Activated CD4-positive, CD25-positive, alpha-beta regulatory T cell (primary cell): ENCODE measurements at places on chromosomes 1 and 21.

DNA sequence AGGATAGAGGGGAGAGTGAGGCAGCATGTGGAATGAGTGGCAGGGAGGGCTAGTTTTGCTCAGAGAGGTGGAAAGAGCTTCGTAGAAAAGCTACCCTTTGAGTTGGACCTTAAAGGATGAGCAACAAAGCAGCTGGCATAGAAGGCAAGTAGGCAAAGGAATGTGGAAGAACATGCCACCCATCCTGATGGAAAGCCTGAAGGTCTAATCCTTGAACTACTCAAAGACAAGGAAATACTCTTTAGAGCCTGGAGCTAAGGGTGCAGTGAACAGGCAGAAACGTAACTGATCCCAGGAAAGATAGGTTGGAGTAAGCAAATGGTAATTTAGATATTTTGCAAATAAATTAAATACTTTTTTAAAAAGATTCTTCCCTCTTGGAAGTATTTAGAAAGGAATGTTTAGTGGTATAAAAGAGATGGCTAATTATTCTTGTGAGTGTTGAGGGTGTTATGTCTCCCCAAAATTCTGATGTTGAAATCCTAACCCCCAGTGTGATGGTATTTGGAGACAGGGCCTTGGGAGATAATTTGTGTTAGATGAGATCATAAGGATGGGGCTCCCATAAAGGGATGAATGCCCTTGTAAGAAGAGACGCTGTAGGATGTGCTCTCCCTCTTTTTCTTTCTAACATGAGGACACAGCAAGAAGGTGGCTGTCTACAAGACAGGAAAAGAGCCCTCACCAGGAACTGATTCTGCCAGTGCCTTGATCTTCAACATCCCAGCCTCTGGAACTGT, 308.1 kb upstream of the RUNX1 start:
- no peak for DNase-seq

DNA sequence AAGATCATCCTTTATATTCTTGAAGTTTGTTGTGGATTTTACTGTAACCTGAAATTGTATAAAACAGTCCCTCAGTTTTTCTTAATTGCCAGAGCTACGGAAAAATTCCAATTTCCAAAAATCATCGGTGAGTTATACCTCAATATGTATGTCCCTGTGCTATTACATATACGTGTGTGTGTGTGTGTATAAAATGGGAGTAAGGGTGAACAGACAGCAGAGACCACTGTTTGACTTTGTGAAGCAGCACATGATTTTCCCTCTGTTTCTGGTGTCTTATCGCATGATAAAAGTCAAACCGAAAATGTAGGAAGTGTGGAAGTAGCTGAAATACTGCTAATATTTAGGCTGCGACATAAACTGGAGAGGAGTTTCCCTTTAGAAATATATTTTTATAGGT, 1.2 kb downstream of the OR2T1 start:
- peak; percentile 52 for DNase-seq

- no peak for DNase-seq
Observed at GRCh38 chr1:18630511-18631495, at the start of gene PAX7. Gene PAX7 (plus strand): TSS chr1:18630846. CDS start chr1:18631604, 758 bp downstream.

DNA sequence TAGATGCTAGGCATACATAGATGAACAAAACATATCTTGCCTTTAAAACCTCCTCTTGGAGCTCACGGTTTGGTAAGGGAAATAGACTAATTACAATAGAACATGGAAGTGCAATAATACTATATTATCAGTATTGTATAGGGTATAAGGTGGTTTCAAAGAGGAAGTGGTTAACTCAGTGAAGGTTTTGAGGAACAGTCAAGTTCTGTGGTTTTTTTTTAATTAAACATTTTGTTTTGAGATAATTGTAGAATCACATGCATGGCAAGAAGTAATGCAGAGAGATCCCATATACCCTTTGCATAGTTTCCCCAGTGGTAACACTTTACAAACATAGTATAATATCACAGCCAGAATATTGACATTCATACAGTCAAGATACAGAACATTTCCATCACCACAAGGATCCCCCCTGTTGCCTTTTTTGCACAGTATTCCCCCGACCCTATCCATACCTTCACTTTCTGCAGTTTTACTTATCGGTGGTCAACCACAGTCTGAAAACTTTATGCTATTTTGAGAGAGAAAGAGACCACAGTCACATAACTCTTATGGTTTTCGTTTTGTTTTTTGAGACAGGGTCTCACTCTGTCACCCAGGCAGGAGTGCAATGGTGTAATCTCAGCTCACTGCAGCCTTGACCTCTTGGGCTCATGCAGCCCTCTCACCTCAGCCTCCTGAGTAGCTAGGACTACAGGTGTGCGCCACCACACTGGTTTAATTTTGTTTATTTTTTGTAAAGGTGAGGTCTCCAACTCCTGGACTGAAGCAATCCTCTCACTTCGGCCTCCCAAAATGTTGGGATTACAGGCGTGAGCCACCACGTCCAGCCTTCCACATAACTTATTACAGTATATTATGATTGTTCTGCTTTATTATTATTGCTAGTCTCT, 60.5 kb upstream of the KIAA1614 start:
- no peak for DNase-seq

GRCh38 chr1:201660931-201661822, 122.2 kb downstream of the NAV1 start:
- no peak for DNase-seq

DNA sequence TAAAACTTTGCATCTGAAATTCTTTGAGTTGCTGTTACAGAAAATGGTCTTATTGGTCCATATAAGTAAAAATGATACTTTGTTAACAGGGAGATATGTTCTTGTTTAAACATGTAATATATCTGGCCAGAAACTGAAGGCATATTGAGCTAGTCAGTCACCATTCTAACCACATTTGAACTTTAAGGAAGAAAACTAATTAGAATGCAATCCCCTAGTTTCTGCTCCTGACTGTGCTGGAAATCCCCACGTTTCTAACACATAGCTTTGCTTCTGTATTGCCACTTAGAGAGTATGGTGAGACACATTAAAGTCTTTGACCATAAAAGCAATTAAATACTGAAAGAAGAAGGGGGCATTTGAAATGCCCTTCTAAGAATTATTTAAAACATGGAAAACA, 32.1 kb upstream of the HIVEP3 start:
- no peak for DNase-seq

DNA sequence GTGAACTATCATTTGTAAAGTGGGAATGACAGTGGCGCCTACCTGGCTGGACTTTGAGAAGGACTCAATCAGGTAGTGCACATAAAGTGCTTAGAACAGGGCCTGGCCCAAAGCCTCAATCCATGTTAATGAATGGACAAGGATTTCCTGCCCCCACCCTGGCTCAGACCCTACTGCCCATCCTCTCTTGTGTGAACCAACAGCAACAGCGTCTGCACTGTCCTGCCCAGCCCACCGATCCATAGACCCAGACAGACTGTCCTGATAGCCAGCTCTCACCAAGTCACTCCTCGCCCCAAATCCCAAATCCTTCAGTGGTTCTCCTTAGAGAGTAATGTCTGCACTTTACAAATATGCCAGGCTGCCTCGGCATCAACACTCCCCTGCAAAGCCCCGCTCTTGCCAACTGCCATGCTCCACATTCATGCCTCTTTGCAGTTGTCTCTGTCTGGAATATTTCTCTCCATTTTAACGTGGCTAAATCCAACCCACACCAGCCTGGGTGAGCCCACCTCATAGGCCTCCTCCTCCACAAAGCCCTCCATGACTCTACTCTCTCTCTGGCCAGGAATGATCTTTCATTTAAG, 157.6 kb upstream of the EDN2 start:
- DNase-seq: no peak

DNA sequence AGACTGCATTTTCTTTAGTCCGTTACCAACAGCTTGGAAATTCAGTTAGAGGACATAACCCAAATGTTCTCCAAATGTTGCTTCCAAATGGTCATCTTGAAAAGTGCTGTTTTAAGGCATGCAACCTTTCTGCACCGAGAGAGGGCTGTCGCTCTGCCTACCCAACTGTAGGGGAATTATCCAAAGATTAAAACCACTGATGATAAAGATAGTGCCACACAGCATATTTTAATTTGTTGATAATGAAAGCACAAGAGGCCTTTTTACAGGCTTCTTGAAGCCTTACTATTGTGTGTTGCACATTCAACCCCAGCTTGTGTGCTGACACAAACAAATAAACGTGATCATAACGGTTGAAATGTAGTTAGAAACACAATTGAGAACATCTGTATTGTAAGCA, 121.5 kb downstream of the LMO4 start:
- no peak for DNase-seq

- no peak for DNase-seq
Observed at GRCh38 chr1:91741301-91741700, 144.7 kb downstream of the TGFBR3 start.

DNA sequence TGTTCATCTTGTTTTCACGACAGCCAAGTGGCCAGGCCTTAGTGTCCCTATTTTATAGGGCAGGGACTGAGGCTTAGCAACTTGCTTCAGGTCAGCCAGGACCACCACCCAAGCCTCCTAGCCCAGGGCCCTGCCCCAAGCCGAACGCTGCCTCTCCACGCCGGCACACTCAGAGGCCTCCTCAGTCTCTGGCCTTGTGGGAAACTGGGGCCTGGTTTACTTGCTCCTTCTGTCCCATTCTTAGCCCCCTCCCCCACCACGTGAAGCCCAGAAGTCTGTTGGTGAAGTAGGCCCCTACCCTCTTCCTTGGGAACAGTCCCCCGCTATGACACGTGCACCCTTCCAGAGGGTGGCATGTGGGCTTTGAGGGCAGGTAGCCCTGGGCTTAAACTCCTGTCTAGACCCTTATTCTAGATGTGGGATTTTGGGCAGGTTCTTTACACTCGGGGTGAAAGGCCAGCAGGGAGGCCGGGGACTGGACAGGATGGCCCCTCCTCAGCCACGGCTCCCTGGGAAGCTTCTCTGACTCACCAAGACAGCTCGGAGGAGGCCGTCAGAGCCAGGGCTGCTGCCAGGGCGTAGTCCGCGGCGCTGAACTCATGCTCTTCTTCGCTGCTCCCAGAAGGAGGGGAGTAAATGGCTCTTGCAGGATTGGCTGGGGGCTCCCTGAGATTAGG, 4.3 kb downstream of the MYOM3 start:
- DNase-seq: no peak

GRCh38 chr1:203271962-203272632, 33.2 kb upstream of the BTG2 start:
- DNase-seq: no peak

DNA sequence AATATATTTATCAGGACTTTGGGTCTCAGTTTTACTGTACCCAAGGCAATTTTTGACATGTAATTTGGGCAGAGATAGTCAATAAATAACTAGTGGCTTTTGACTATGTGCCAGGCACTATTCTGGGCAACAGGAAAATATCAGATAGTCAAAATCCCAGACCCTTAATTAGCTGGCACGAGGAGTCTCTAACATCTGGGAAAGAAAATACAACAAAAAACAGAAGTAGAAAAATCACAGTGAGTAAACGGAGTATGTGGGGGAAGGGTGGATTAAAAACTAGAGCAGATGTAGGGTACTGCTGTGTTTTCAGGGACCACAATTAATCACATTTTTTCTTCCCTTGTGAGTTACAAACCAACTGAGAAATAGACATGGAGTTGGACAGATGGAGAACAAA, 217.8 kb downstream of the NCAM2 start:
- DNase-seq: no peak

DNA sequence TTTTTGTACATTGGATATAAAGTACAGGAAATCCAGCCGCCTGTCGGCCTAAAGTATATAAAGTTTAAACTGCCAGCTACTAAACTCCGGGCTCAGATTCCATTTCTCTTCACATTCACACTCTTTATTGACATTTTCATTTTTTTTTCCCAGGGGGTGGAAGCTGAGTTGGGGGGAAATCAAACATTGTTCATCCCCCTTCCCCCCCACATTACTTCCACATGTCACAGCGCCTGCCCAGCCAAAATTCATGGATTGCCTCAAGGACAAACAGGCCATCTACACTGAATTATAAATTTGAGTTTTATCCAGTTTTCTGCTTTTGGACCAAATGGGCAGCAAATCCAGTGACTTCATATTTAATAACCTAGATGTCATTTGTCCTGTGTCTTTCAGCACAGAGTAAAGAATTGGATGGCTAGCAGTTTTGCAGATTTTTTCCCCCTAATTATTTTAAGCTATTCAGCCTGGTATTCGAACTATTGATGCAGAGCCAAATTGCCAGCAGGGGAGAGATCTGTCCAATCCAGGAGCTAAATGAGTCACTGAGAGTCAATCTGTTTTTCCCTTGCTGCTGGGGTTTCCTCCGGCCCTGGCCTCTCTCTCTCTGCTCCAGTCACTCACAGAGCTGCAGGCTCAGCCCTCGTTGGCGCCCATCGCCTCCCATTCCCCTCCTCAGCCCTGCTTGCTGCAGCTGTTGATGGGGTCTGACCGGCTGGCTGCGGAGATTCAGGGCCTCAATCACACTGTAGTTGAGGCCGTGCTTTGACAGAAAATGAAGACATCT, 98.0 kb downstream of the LMO4 start:
- no peak for DNase-seq
